ENCODE measurements at places on chromosomes 3 and 15.

DNA sequence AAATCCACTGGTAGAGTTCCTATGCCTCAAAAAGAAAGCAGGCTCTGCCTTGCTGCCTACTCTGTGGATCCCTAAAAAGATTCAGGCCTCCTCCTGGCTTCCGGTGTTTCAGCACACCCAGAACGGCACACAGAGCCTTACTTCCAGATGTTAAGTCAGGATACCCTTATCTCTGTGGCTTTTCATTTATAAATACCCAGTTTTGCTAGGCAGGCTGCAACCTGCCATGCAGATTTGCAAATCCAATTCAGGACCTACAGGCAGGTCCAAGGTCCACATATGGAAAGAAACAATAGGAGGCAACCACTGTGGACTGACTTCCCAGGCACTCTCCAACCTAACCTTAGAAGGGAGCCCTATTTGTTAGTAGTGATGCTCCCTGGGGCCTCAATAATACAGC is 30.7 kb downstream of the EFL1 start:
- DNase-seq: no peak

- DNase-seq: no peak
Observed at GRCh38 chr15:53648934-53649333, 110.5 kb downstream of the WDR72 start.

DNA sequence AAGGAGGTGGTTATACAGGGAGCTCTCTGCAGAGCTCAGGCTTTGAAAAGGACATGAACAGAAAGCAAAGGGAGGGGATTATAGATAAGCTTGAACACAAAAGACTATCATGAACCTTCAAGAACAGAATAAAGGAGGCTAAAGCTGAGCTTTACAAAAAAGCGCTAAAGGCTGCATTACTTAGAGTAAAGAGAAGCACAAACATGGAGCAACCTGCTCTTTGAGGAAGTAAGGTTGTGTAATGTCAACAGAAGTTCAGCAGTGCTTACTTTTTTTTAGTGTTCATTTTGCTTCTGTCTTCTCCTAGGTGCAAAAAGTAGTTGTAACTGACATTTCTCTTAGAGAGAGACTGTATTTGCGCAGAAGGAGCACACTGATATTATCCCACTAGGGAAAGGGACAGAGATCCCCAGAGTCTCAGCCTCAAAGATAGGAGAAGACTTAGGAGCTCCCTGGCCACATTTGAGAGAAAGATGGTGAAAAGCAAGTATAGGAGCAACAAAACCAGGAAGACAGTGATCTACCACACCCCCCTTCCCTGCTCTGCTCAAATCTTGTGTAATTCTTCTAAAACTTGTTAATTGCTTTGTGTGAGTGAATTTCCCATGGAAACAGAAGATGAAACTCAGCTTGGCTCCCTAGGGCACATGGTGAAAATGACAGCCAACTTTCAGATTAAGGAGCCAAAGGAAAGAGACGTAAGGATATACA is 54.7 kb downstream of the QTRT2 start:
- DNase-seq: no peak

- peak; percentile 26 for DNase-seq
Observed at GRCh38 chr15:69388260-69388705, 25.9 kb upstream of the KIF23 start.

DNA sequence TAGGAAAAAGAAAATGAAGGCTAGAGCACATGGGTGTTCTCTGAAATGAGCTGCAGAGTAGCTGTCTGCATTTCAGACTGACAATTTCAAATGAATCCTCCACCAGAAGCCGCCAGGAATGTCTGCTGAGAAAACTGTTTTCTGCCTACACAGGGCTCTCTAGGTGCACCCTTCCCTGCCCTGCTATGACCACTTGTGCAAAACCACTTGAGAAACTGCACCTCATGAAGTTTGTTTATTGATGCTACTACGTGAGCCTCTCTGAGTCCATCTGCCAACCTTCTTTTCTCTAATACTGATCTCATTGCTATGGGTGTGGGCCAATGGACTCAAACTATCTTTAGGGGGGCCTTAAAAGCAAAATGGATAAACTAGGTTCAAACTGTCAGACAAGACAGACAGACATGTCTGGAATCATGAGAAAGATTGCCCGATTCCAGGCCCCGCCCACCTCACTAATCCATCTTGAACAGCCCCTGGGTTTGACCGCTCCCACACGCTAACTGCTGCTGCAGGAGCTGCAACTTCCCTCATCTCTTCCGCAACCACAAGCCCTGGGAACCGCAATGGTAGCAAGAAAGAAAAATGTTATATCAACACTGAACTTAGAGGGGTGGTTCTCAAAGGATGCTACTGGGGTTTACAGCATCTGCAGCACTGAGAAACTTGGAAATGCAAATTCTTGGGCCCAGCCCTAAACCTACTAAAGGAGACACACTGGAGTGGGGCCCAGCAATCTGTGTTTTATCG is 9.0 kb upstream of the CD47 start:
- no peak for DNase-seq

GRCh38 chr3:11803977-11804892 is 42.5 kb downstream of the TAMM41 start:
- DNase-seq: peak; percentile 27

DNA sequence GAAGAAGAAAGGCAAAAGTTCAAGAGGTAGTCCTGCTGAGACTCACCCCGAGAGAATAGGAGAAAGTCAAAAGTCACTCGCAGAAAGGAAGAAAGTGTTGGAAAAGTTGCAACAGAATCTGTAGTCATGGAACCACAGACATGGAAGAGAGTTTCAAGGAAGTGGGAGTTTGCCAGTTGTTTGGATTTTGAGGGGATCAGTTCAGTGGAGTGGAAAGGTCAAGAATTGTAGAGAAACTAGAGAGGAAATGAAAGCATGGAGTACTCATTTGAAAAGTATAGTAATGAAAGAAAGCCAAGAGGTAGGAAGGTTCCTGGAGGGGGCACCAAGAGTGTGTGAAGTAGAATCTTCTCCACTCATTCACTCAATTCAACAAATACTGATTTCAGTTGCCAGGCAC is 34.7 kb downstream of the SPTSSB start:
- no peak for DNase-seq

- DNase-seq: no peak
Observed at GRCh38 chr3:194283221-194284006, 67.7 kb downstream of the CPN2 start.

DNA sequence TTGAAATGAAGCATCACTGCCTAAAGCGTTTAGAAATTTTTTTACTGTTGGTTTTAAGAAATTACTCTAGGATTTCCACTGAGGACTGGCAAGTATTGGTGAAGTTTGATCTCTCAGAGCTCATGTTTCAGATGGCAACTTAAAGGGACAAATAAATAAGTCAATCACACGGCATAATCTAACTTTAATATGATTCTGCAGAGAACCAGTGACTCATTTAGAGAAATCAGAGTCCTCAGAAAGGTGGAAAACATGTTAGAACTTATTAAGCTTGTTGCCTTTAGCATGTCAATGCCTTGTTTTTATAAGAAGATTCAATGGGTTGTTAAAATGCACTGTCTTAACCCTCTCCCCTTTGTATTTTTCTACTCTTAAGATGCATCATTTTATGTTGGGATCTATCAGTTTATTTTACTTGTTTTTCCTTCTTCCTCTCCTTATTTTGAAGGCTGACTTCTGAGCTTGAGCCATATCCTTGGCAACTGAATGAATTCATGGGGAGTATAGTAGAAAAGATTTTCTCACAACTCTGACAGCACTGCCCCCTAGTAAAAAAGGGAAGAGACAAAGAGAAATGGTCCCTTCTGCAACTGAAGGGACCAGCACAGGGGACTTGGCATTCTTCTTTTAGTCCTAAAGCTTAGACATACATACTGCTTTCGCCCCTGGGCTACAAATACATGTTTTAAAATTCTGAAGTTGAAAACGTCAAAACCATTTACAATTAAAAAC is 431.2 kb downstream of the LPP start:
- no peak for DNase-seq

DNA sequence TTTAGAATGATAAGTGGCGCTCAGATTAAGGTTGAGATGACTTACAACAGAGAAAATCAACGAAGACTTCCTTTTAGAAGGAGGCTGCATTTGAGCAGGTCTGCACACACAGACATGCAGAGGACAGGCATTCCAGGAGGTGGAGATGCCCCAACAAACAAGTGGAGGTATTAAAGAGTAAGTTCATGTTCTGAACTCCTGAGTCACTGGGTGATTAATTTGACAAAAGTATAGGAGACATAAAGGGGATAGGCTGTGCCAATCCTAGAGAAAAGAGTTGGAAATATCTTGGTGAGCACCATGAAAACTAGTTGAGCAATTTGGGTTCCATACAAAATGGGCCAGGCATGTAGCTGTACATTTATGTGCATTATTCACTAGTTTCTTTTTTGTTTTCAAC is 33.5 kb upstream of the BCL6 start:
- DNase-seq: no peak

DNA sequence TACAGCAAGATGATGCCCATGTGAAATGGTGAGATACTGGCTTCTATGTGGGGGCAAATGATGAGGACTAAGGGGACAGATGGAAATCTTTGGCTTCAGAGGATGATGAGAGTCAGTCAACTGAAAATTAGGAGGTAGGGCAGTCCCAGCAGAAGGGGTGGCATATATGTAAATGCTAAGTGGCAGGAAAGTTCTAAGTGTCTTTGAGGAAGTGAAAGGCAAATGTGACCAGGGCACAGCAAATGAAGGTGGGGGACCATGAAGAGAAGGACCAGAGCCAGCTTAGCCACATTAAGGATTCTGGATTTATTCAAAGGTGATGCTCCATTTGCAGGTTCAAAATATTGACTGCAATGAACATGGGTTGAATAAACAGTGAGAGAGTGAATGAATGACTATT is 29.2 kb upstream of the LIMD1 start:
- DNase-seq: no peak

- DNase-seq: no peak
Observed at GRCh38 chr3:64627471-64628321, 60.1 kb downstream of the ADAMTS9 start.

- no peak for DNase-seq
Observed at GRCh38 chr3:66028457-66028856, 10.3 kb downstream of the MAGI1 start.

DNA sequence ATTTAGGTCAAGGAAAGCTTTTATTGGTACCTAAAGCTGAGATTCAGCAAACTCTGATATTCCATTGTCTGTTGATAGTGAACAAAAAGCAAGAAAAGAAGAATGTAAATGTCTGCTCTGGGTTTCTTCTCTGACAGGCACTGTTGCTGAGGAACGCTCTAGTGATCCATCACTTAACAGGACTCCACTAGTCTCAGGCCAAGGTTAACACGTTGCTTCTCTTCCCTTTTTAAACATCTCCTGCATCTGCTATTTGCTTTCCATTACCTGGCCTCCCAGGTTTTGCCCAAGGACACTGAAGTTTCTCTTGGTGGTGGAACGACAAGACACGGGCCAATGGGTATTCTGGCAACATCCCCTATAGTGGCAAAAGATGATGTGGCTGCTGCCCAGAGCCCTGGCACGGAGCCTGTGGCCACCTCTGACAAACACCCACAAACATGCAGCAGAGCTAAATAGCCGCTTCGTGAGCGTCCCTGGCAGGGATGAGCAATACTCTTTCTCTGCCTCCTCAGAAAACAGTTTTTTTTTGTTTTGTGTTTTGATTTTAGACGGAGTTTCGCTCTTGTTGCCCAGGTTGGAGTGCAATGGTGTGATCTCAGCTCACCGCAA is 97.8 kb upstream of the AKAP13 start:
- no peak for DNase-seq

- no peak for DNase-seq
Observed at GRCh38 chr3:127443581-127444375, 146.8 kb downstream of the TPRA1 start.

GRCh38 chr3:133159498-133160475 is 121.6 kb downstream of the TMEM108 start:
- DNase-seq: no peak

DNA sequence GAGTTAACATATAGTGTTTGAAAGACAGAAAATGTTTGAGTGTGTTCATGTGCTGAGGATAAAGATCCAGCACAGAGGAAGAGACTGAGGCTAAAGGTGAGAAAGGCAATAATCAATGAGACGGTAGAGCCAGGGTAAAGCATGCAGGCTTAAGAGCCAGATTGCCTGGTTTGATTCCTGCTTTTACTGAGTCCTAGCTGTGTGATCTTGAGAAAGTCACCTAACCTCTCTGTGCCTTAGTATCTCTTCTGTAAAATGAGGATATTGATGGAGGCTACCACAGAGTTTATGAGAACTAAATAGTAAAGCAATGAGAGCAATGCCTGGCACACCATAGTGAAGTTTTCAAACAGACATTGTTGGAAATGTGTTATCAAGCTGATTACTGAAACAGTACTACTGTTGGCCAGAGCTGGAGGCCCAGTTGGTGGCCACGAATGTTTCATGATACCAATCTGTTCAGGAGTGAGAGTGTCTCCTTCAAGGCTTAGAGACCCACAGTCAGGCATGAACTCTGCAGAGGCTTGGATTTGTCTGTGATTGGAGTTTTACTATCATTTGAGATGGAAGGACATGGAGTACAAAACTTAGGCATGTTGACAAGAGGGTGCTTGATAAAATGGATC is 26.8 kb downstream of the IL16 start:
- no peak for DNase-seq

DNA sequence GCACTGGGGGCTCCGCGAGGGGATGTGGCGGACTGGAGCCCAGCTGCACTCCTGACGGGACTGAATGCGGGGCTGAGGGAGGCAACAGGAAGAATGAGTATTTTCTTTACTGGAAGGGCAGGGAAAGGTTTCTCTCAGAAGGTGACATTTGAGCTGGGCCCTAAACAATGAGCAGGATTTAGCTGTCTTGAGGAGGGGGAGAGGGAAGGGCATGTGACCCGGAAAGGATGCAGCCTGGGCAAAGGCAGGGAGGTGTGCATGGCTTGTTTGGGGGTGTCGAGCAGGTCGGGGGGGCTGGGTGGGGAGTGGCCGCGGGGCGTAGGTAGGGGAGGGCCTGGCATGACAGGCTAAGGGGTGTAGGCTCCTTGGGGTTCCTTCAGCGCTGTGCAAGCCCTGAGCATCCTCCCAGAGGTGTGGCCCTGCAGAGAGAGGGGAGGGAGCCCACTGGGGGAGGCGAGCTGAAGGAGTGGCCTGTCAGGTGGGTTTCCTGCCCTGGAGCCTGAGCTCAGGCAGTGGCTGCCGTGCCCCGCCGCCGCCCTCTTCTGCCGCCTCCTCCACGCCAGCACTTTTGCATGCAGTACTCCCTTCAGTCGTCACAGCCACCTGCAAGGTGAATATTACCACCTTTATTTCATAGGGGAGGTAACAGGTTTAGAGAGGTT is 17.2 kb upstream of the ANKDD1A start:
- DNase-seq: no peak

GRCh38 chr3:46670891-46671427 is 22.5 kb downstream of the ALS2CL start:
- DNase-seq: no peak
